ENCODE measurements at places on chromosomes 11 and 22.

GRCh38 chr22:33919391-33920196 lies 682 bp downstream of the LARGE1 start:
- H3K27ac ChIP-seq, result no peak overlapping the region
- H3K4me1 ChIP-seq, result peaks cover 18% of the 10 kb centered on the region
- 0 out of 2 replicates have a peak, but pooled peaks cover 3% of the 10 kb centered on the region for H3K36me3 ChIP-seq
- H3K27me3 ChIP-seq, result 0 out of 2 replicates have a peak, but pooled peaks cover 2% of the 10 kb centered on the region

- no peaks in the 10 kb centered on the region for H3K4me1 ChIP-seq
- no peak for DNase-seq
- no peak overlapping the region for H3K27ac ChIP-seq
- no peaks in the 10 kb centered on the region for H3K36me3 ChIP-seq
Measured at GRCh38 chr22:17381192-17381913, 12.1 kb downstream of the CECR2 start.

- no peak overlapping the region for H3K4me3 ChIP-seq
- peak; percentile 6 for DNase-seq
- no peaks in the 10 kb centered on the region for H3K36me3 ChIP-seq
- H3K27ac ChIP-seq, result no peak overlapping the region
Measured at GRCh38 chr11:102572554-102573220, 42.1 kb upstream of the MMP7 start.

DNA sequence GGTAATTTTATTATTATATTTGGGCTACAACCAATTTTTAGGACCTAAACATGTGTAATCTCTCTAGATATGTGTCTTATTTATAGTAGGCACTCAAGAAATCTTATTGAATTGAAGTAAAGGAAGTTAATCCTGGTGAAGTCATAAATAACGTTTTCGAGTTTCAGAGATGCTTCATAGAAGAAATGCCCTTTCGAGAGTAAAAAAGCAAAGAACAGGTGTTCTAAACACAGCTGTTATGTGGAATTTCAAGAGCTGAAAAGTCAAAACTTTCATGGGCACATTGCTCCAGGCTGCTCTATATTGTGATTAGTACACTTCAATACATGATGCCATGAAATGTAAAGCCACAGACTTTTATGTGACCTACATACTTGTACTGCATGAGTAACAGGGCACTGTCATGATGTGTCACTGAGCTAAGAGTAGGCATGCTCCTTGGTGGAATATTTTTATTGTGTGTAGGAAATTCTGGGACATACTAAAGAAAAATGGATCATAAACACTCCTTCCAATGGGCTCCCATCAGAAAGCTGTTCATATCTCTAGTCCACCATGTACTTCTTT lies 7.2 kb upstream of the ELMOD1 start:
- H3K27ac ChIP-seq, result no peak overlapping the region
- no peaks in the 10 kb centered on the region for H3K36me3 ChIP-seq
- H3K27me3 ChIP-seq, result no peaks in the 10 kb centered on the region
- no peak for DNase-seq
- peaks cover 7% of the 10 kb centered on the region for H3K4me1 ChIP-seq
- H3K4me3 ChIP-seq, result no peak overlapping the region

GRCh38 chr11:35787013-35787504 lies 124.5 kb downstream of the TRIM44 start:
- peaks cover 9% of the 10 kb centered on the region for H3K36me3 ChIP-seq
- no peak for DNase-seq
- no peak overlapping the region for H3K4me3 ChIP-seq
- no peak overlapping the region for H3K27ac ChIP-seq
- H3K4me1 ChIP-seq, result peaks cover 20% of the 10 kb centered on the region

DNA sequence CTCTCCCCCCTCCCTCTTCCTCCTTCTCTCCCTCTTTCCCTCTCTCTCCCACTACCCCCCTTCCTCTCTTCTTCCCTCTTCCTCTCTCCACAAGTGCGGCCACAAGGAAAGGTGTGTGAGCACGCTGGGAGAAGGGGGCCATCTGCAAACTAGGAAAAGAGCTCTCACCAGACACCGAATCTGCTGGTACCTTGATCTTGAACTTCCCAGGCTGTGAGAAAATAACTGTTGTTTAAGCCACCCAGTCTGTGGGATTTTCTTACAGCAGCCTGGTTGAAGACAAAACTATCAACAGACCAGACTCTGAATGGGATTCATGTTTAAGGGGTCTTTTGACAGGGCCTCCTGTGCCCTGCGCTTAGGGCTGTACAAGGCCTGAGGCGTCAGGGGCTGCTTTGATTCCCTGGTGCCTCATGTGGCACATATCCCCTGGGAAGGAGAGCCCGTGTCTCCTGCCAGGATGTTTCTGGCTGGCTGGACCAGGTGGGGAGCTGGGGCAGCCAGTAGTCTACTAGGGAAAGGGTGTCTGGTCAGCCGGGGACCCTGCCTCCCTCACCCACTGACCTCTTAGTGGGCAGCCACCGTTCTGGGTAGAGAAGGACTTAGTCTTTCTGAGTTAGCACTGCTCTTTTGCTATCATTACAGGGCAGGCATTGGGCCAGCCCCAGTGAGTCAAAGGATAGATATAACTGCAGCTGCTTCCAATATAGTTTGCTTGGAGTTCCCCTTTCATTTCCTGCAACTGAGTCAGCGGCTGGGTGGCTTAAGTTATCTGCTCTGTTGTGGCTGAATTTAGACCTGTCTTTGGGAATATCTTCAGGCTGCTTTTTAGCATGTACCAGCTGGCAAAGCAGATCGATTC lies 6.2 kb downstream of the PANX1 start:
- H3K27ac ChIP-seq, result peak overlapping the region; percentile 91
- H3K4me1 ChIP-seq, result peaks cover 51% of the 10 kb centered on the region
- no peaks in the 10 kb centered on the region for H3K27me3 ChIP-seq
- H3K36me3 ChIP-seq, result no peaks in the 10 kb centered on the region
- H3K4me3 ChIP-seq, result no peak overlapping the region

DNA sequence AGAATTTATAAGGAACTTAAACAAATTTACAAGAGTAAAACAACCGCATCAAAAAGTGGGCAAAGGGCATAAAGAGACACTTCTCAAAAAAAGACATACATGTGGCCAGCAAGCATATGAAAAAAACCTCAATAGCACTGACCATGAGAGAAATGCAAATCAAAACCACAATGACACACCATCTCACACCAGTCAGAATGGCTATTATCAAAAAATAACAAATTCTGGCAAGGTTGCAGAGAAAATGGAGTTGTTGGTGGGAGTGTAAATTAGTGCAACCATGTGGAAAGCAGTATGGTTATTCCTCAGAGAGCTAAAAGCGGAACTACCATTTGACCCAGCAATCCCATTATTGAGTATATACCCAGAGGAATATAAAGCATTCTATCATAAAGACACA lies 866.8 kb upstream of the TENM4 start:
- no peaks in the 10 kb centered on the region for H3K36me3 ChIP-seq
- no peak overlapping the region for H3K27ac ChIP-seq
- H3K4me3 ChIP-seq, result no peak overlapping the region
- DNase-seq, result no peak
- H3K27me3 ChIP-seq, result no peaks in the 10 kb centered on the region

GRCh38 chr11:102451041-102451680 lies 1.4 kb downstream of the TMEM123 start:
- H3K27me3 ChIP-seq, result no peaks in the 10 kb centered on the region
- H3K4me3 ChIP-seq, result peak overlapping the region; percentile 88
- DNase-seq, result no peak
- H3K4me1 ChIP-seq, result peaks cover 53% of the 10 kb centered on the region
- peaks cover 30% of the 10 kb centered on the region for H3K36me3 ChIP-seq

DNA sequence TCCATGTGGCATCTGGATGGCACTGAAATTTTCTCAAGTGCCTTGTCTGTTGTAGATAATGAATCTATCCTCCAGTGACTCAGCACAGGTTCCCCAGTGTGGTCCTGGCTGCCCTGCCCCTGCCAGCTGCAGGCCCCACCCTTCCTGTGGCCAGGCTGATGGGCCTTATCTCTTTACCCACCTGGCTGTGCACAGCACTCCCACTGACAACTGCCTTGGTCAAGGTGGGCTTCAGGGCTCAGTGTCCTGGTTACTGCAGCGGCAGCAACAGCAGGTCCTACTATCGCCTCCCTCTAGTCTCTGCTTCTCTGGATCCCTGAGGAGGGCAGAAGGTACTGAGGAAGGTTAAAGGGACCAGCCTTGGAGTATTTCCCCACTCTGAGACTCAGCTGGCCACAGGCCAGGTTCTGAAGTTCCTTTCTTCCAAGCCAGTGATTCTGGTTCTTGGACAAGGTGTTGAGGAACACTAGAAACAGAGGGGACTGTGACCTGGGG lies 3.1 kb downstream of the HMBS start:
- H3K27me3 ChIP-seq, result no peaks in the 10 kb centered on the region
- no peak for DNase-seq
- peaks cover 16% of the 10 kb centered on the region for H3K36me3 ChIP-seq
- H3K27ac ChIP-seq, result no peak overlapping the region
- H3K4me1 ChIP-seq, result peaks cover 8% of the 10 kb centered on the region
- no peak overlapping the region for H3K4me3 ChIP-seq

GRCh38 chr22:21754523-21754922 lies 18.9 kb upstream of the YPEL1 start:
- H3K4me3 ChIP-seq, result no peak overlapping the region
- H3K27me3 ChIP-seq, result no peaks in the 10 kb centered on the region
- H3K4me1 ChIP-seq, result no peaks in the 10 kb centered on the region
- H3K27ac ChIP-seq, result no peak overlapping the region
- DNase-seq, result no peak

- H3K4me3 ChIP-seq, result no peak overlapping the region
- no peak for DNase-seq
- no peaks in the 10 kb centered on the region for H3K36me3 ChIP-seq
- no peaks in the 10 kb centered on the region for H3K4me1 ChIP-seq
- no peak overlapping the region for H3K27ac ChIP-seq
Measured at GRCh38 chr11:488062-488461, 19.0 kb downstream of the RNH1 start.

DNA sequence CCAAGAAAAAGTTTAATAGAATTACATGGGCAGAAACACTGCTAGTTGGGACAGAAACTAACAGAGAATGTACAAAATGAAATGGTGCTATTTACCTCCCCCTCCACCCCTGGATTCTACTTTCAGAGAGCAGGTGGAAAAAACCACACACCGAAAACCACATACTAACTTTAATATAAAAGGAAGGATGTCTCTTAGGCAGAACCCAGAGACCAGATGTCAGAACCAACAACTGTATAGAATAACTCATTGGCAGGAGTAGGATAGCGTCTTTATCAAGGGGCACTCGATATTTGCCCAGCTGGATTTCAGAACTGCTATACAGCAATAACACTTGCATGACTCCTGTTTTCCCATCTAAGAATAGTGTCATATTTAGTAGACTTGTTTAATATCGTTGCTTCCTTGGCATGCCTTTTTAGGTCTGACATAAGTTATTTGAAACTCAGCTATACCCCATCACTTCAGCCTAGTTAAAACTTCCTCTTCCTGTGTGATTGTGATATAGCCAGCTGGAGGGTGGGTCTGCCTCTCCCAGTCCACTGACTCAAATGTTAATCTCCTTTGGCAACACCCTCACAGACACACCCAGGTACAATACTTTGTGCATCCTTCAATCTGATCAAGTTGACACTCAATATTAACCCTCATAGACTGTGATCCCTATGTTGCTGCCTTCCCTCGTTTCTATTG lies 1.2 kb downstream of the SLC22A25 start:
- H3K27me3 ChIP-seq, result no peaks in the 10 kb centered on the region
- H3K4me1 ChIP-seq, result no peaks in the 10 kb centered on the region
- no peaks in the 10 kb centered on the region for H3K36me3 ChIP-seq
- DNase-seq, result no peak
- no peak overlapping the region for H3K27ac ChIP-seq
- no peak overlapping the region for H3K4me3 ChIP-seq

DNA sequence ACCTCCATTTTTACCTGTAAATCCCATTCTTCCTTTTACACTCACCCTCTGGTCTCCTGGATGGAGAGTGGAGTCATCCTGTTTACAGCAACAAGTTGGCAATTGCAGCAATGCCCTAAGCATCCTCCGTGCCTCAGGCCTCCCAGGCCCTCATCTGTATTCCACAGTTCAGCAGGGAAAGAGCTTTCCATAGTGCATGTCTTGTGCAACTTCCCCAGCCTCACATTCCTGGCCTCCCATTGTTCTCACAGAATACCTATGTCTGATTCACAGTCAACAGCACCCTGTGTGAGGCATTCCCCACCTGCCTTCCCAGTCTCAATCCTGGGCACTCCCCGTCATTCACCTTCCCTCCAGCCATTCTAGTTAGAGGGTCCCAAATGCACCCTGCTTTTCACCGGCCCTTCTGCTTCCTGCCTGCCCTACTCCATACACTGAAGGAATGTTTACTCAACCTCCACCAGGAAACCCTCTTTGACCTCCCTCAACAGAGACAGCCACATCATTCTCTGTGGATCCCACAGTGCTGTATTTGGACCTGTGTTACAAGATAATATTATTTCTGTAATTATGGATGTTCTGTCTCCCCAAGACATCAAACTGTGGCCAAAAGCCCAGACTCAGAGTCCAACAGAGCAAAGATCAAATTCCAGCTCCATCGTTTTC lies 405.7 kb downstream of the BUD13 start:
- DNase-seq, result no peak
- no peak overlapping the region for H3K27ac ChIP-seq
- H3K4me1 ChIP-seq, result no peaks in the 10 kb centered on the region
- H3K27me3 ChIP-seq, result no peaks in the 10 kb centered on the region
- no peaks in the 10 kb centered on the region for H3K36me3 ChIP-seq

DNA sequence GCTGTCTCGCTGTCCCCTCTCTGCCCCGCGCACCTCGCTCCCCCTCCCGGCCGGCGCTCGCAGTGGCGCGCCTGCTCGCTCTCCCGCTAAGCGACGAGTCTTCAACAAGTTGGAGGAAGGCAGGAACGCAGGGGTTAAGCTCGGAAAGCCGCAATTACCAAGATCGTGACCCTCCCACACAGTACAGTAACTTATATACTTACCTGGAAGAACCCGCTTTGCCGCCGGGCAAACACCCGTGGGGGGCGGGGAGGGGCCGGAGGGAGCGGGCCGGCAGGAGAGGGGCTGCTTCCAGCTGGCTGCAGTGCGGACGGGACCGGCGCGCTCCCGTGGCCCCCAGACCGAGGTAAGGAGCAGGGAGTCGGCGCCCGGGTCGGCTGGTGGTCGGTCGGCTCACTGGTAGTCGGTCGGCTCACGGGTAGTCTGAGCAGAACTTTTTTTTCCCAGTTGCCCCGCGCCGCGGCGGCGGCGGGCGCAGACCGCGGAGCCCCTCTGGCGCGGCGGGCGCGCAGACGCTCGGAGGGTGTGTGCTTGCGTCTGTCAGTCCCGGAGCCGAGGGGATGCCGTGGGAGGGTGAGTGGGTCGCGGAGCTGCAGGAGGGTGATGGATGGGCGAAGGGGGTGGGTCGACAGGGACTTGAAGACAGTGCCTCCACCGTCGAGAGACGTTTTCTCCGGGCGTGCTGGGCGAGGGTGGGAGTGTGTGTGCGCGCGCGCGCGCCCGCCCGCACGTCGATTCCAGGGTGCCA lies 101.2 kb upstream of the HSD17B12 start:
- peaks cover 96% of the 10 kb centered on the region for H3K27me3 ChIP-seq
- no peak for DNase-seq
- H3K4me1 ChIP-seq, result peaks cover 25% of the 10 kb centered on the region
- peak overlapping the region; percentile 32 for H3K4me3 ChIP-seq
- H3K27ac ChIP-seq, result no peak overlapping the region

DNA sequence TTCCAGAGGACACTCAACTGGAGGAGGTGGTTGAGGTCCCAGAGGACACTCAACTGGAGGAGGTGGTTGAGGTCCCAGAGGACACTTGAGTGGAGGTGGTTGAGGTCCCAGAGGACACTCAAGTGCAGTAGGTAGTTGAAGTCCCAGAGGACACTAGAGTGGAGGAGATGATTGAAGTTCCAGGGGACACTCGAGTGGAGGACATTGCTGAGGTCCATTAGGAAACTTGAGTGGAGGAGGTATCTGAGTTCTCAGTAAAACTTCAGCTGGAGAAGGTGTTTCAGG lies 39.7 kb downstream of the ZNF195 start:
- H3K4me3 ChIP-seq, result no peak overlapping the region
- H3K27me3 ChIP-seq, result peaks cover under 1% of the 10 kb centered on the region
- peaks cover 9% of the 10 kb centered on the region for H3K4me1 ChIP-seq
- H3K36me3 ChIP-seq, result no peaks in the 10 kb centered on the region
- no peak for DNase-seq
- H3K27ac ChIP-seq, result no peak overlapping the region

Measured in SJSA1 (cell line).